Activated naive CD4-positive, alpha-beta T cell (primary cell): ENCODE measurements at places on chromosomes 3 and 15.

DNA sequence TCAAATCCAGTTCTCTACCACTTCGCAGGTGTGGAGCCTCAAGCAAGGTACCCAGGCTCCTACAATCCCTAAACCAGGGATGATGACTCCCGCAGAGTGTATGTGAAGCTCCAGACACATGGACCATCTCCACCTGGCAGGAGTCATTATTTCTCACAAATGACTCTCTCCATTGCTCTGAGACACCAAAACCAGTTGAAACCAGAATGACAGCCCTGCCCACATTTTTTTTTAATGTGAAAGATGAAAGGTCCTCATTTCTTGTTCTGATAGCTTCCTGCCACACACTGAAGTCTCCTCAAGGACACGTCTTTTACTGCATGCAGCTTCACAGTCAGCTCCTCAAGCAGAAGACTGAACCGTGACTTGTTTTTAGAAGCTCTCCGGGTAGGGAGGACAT lies 61.4 kb upstream of the ZBTB38 start:
- DNase-seq, result no peak

- no peak for DNase-seq
Measured at GRCh38 chr15:36358094-36358493, 221.3 kb upstream of the CDIN1 start.

GRCh38 chr3:169250000-169250399 lies 413.5 kb downstream of the MECOM start:
- no peak for DNase-seq

- DNase-seq, result no peak
Measured at GRCh38 chr3:135218304-135218703, 423.2 kb downstream of the EPHB1 start.

- DNase-seq, result no peak
Measured at GRCh38 chr15:89167267-89168176, 53.9 kb downstream of the RLBP1 start.

DNA sequence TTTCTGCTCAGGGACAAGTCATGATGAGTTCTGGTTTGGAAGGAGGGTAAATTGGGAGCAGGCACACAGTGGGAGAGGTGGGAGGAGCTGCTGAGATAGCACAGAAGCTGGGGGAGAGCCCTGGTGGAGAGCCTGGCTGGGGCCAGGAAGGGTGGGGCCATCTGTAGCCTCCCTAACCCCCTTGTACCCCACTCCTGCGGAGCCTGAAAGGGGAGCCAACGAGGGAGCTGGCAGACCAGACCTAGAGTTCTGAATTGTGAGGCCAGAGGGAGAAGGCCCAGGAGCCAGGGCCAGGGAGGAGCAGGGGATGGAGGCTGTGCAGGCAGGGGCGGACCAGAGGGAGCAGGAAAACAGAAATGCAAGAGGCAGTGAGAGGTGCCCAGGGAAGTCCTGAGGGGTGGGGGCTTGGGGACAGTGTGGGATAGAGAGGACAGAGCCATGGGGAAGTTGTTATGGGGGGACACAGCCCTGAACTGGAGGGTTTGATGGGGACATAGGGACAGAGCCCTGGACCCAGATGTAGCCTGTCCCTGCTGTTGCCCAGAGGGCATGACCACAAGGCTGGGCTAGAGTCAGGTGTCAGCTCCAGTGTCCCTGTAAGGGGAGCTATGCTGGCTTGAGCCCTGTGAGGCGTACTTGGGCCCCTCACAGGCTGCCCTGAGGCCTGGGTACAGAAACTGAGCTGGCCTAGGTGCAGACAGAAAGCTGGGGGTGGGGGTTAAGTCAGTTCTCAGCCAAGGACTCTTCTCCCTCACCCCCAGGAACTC lies 1.2 kb downstream of the TMIE start:
- DNase-seq, result no peak

DNA sequence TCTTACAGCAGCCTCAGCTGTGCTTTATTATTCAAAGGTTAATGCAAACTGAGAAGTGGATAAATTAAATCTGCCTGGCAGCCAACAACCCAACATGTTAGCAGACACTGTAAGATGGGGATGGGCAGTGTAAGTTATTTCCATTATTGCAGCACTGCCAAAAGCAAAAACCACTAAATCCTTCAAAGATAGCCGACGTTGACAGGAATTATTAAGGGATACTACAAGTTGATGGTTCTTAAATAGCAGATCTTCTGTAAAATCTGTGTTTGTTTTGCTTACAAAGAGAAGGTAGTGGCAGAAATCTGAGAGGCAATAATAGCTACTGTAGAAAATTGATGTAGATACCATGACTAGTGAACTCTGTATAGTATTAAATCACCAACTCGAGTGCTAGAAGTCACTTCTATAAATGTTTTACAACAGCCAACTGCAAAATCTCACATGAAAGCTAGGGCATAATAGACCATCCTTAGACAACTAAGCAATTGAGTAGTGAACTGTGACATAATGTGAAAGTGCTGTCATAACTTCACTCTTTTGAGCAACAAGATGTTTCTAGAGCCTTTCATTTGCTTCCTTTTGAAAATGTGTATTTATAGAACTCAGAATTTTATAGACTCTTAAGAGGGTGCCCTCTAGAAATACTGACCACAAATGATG lies 278.6 kb downstream of the UBE2E2 start:
- DNase-seq, result no peak
